ENCODE measurements at places on chromosomes 2 and 18.

- peak; percentile 15 for DNase-seq
These were observed 14.9 kb downstream of the TYW5 start for GRCh38 chr2:199940373-199940772.

DNA sequence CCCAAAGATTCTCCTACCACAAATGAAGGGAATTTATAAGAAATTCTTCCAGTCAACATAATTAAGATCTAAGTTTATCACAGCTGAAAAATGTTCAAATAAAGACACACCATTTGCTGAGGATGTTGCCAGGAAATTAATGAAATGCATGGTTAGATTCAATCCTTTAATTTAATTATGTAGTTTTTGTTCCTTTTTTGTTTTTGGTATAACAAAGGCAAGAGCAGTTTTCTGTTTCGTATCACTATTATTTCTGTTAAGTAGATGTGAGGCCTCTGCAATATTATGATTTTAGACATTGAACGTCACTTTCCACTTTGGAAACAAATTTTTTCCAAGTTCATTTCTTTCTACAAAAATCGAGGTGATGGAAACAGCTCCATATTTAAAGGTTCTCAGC lies 440.0 kb downstream of the THSD7B start:
- DNase-seq, result no peak

DNA sequence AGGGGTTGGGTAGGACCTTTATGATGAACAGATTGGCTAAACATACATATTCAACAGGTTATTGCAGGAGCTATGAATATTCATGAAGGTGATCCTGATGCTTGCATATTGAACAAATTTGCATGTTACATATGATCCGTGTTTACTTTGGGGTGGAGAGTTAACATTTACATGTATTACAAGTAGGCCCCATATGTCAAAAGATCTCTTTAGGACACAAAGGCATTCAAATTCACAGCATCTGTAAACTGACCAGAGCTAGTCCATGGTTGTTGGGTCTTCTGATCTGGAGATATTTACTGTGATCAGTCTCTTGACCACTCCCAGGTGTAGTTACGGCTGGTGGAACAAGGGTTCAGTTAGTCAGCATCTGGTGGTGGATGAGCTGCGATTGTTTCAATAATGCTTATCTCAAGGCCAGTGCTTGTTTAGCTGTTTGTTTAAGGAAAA lies 80.4 kb downstream of the PMAIP1 start:
- DNase-seq, result no peak

DNA sequence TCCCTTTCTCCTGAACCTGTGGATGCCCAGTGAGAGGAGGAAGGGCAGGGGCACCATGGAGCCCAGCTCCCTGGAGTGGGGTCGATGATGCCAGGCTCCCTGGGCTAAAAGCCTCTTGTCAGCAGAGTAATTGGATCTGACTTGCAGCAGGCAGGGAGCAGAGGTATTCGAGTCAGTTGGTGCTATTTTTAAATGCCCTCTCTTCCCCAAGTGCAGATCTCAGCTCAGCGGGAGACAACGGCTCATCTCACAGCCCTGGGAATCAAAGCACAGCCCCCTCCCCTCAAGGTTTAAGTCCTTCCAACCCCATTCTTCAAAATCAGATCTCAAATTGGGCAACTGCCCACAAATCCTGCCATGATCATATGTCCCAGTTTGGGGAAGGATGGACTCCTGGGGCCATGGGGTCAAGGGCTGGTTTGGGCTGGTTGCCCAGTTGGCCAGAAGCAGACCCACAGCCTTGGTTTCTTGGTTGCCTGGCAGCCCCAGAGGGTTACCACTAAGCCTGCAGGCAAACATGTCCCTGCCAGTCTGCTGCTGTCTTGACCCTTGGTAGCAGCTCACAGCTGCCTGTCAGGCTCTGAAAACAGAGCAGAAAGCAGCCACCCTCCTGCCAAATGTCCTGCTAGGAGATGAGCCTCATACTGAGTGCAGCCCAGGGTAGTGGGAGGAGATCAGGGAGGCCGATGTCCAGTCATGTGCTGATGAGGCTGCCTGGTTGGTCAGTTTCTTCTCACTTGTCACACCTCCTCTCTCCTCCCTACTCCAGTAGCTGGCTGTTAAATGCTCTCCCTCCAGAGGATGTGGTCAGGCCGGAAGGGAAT lies 244.9 kb downstream of the LOXHD1 start:
- DNase-seq, result peak; percentile 32

DNA sequence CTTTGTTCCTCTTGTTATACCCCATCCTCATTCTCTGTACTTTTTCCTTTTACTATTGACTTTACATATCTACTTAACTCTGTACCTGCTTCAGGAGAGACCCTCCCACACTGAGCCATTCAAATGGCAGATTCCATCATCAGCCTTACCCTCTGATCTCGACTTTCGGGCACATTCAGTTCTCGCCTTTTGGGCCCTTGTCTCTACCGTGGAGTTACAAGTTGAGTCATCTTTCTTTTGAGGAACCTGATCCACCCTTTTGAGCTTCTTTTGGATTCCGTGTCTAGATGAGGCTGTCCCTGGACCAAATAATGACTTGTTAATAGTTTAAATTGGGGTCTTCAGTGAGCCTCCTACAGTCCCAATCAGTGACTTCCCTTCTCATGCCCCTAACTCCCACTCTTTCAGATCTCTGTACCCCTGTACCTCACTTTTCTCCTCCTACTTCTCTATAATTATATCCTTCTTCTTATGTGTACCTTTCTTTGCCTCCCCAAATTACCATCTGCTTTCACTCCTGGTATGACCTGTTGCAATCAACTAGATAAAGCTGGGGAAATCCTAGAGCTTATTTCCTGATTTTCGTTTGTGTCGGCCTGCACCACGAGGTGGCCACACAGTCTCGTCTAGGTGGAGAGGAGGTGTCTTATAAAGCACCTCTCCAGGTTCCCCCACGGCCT lies 17.2 kb downstream of the SP110 start:
- no peak for DNase-seq

DNA sequence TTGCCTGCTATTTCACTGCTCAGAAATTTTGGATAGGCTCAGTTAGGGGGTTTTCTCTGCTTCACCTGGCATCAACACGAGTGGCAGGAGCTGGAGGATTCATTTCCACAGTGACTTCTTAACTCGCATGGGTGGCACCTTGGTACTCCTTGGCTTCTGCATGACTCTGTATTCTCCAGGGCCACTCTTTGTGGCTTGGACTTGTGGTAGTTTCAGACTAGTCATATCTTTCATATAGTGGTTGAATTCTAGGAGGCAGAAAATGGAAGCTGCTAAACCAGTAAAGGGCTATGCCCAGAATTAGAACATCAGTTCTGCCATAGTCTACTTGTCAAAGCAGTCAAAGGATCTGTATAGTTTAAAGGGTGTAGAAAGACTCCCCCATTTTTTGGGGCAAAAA lies 6.8 kb downstream of the MAIP1 start:
- DNase-seq, result no peak

DNA sequence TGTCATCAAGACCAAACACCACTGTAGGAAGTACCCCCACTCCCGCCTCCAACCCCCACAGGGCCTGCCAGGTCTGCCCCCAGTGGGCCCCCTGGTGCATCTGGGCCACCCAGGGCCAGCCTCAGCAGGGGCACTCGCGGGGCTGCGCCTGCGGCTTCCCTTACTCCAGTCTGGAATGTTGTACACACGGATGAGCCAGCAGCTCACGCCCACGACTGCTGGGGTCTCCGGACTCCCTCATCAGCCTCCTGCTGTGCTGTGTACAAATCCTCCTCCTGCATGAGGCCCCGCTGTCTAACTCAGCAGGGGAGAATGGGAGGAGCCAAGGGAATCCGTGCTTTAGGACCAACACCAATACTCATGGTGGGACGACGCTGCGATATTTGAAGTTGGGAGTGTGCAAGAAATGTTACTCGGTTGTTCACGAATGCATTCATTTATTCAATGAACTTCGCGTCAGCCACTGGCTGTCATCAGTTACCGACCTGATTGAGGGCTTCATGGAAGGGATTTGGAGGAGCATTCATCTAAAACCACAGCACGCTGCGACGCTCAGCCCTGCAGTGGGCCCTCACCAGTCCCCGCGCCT lies 654 bp upstream of the ASB1 start:
- DNase-seq, result peak; percentile 24

DNA sequence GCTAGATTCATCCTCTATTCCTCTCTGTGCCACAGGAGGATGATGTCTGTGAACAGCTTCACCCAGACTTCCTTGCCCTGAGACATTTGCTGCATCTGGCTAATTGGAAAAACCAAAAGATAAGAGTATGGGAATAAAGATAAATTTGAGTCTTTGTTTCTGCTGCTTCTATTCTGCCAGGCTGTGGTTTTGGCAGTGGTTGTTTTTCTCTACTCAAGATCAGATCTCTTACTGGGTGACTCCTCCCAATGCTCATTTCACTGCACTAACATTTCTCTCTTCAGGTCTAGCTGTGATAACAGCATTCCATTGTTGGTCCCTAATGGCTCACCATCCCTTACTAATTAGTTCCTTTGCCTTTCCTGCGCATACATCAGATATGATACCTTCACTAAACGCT lies 89.5 kb downstream of the CALCRL start:
- DNase-seq, result no peak

- DNase-seq, result no peak
These were observed 12.1 kb upstream of the PXDN start for GRCh38 chr2:1756456-1756855.

GRCh38 chr2:99605036-99605435 lies 115.2 kb upstream of the REV1 start:
- DNase-seq, result no peak

DNA sequence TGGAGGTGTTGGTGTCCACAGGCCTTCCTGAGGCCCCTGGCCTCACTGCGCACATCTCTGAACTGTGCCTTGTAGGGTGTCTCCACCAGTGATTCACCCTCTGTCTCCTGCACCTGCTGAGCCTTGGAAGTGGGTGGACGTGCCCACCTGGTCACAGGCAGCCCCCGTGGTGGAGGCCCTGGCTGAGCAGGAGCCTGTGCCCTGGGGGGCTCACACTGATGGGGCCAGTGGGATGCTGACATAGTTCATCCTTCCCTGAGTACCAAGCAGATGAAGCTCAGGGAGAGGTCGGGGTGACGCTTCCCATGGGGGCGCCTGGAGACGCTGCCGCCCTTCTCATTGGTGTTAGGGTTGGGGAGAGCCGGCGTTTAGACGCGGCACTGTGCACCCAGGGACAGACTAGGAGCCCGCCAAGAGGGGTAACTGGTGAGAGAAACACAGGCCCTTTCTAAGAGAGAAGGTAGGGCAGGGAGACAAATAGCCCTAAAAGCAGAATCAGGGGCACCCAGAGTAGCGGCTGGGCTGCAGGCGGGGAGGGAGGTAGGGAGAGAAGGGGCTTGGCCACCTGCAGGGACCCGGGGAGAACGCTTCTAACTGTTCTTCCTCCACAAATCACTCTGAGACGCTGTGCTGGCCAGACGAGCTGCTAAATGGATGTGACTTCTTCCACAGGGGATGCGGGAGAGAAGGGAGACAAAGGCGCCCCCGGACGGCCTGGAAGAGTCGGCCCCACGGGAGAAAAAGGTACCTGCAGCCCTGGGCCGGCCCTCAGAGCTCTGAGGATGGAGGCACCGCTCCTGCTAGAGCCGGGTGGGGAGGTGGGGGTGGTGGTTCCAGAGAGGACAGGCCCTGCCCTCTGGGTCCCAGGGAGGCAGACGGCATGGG lies 18.0 kb downstream of the COLEC11 start:
- DNase-seq, result no peak

DNA sequence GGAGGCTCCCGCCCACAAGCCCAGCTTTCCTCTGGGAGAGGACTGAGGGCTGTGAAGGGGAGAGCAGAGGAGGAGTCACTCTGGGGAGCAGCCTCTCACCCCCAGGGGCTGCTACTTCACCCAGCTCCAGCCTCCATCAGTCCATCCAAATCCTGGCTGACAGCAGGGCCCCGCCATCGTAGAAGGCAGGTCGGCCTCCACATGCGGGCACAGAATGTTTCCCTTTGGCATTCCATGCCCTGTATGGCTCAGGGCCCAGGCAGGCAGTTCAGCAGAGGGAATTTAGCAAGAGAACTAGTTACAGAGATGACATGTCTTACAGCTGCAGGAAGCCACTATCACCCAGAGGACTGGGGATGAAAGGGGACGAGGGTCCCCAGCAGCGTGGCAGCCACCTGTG lies 6.4 kb upstream of the ODC1 start:
- no peak for DNase-seq

DNA sequence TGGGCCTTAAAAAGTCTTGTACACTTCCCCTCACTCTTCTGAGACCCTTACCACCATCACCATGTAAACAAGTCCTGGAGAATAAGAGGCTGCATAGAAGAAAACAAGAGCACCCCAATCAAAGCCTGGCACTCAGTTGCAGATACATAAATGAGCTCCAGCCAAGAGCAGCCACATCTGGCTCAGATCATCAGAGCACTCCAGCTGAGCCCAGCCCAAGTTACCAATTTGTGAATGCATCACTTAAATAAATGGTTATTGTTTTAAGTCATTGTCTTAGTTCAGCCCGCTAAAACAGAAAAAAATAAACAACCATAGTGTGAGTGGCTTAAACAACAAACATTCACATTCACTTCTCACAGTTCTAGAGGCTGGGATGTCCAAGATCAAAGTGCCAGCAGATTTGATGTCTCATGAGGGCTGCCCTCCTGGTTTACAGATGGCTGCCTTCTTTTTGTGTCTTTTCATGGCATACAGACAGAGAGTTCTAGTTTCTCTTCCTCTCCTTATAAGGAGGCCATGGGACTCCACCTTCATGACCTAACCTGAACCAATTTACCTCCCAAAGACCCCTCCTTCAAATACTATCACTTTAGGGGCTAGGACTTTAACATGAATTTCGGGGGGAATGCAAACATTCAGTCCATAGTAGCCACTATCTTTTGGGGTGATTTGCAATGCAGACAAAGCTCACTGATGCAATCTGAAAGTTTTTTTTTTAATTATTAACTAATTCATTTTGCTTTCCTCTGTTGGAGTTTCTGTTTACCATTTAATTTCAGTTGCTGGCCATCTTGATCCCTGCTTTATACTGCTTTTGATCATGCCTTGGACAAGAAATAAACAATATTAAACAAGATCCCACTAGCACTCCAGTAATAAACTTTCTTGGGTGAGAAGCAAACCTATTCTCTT lies 187.5 kb upstream of the ACVR2A start:
- DNase-seq, result no peak

GRCh38 chr2:119650846-119651370 lies 28.1 kb upstream of the TMEM177 start:
- DNase-seq, result no peak

GRCh38 chr2:60479226-60480088 lies 74.0 kb downstream of the BCL11A start:
- no peak for DNase-seq

DNA sequence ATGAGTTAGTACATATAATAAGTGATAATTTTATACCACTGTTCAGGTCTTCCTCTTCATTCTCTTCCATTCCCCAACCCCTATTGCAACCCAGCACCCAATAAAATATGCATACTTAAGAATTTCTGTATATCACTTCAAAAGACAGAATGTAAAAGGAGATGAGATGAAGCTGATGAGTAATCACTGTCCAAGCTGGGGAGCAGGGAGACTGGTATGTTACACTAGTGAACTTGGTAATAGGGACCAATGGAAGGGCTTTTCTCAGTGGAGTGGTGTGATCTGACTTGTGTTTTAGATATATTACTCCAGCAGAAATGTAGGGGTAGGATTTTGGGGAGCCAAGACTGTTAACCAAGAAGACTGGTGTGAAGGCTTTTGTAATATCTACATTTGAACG lies 18.0 kb upstream of the ARHGAP28 start:
- no peak for DNase-seq
